ENCODE measurements at places on chromosomes 7 and 10.

GRCh38 chr10:78619115-78619851 is 449.5 kb upstream of the ZMIZ1 start:
- DNase-seq = no peak

- no peak for DNase-seq
These were observed 26.8 kb downstream of the VSIR start for GRCh38 chr10:71746344-71747037.

GRCh38 chr7:117674617-117675016 is 194.8 kb downstream of the CFTR start:
- DNase-seq = no peak

DNA sequence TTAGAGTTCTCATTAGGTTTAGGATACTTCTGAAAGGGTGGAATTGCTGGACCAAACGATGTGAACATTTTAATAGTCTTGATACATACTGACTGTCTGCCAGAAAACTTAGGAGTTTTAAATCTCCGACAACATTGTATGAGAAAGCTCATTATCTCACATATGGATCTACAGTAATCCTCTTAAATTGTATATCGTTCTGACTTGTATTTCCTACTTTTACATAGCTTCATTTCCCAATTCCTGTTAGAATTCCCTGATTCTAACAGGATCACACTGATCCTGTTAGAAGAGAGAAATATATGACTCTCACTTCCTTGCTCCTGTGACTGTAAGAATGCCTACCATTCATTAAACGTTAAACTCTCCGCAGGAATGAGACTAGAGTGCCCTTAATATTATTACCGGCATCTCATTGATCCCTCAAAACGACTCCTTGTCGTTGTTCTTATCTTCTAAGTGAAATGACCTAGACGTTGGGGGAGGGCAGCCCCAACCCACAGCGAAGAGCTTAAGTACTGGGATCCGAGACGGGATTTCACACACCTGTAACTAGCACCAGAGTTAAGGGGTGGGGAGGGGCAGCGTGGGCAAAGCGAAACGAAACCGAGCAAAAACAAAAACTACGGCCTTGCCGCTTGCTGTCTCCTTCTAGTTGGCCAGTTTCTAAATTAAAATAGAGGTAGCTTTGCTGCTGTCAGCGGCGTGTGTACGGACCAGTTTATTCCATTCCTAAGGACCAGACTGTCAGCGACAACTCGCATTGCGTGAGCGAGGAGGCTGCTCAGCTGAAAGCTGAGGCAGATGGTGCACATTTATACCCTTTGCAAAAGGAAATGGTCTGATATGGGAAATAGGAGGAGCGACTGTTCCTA is 678 bp upstream of the TMEM106B start:
- DNase-seq = no peak

DNA sequence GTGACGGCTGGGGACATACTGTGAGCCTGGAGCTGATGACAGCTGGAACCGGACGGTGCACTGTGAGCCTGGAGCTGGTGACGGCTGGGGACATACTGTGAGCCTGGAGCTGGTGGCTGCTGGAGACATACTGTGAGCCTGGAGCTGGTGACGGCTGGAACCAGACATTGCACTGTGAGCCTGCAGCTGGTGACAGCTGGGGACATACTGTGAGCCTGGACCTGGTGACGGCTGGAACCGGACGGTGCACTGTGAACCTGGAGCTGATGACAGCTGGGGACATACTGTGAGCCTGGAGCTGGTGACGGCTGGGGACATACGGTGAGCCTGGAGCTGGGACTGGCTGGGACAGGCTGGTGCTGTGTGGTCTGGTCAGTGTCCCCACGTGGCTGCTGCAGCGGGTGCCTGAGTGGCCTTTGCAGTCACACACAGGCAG is 47.9 kb downstream of the PTPRN2 start:
- no peak for DNase-seq

DNA sequence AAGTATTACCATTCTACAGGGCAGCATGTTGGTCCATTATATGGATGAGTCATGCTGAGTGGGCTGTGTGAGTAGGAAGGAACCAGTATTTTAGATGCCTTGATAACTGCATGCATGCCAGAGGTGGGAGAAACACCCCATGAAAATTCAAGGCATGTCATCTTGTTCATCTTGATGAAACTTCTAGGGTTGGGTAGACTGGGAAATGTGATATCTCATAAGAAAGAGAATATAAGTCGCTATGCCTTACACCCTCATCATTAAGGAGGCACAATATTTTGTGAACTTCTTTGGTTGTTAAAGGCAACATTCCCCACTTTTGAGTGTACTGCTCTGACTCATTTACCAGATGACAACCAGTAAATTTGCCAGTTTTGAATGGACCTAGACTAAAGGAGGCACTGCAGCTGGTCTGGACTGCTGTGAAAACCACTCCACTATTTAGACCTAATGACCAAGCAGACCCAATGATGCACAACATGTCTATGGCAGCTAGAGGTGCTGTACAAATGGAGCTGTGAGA is 48.0 kb downstream of the ZNF365 start:
- DNase-seq = no peak

GRCh38 chr10:33365871-33366411 is 31.5 kb upstream of the NRP1 start:
- no peak for DNase-seq

DNA sequence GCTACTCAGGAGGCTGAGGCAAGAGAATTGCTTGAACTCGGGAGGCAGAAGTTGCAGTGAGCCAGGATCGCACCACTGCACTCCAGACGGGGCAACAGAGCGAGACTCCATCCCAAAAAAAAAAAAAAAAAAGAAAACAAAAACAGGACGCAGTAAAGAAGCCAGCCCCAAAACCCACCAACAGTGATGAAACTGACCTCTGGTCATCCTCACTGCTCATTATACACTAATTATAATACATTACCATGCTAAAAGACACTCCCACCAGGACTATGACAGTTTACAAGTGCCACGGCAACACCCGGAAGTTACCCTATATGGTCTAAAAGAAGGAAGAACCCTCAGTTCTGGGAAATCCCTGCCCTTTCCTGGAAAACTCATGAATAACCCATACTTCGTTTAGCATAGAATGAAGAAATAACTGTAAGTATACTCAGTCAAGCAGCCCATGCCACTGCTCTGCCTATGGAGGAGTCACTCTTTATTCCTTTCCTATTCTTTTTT is 40.0 kb upstream of the EIF4H start:
- no peak for DNase-seq

DNA sequence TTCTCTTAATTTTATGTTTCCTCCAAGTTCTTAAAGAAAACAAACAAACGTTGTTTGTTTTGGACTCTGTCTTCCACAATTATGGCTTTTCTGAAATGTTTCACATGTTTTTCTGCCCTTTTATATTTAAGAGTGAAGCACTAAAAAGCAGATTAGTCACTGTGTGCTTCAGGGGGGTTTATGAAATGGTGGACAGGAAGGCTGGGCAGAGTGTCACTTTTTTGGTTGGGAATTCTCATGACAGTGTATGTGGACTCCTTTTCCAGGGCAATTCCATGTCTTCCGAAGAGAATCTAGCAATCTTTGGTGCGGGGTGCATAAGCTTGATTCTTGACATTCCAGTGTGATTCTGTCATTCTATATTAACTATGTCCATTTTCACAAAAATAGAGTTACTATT is 669.4 kb downstream of the PARD3 start:
- no peak for DNase-seq

DNA sequence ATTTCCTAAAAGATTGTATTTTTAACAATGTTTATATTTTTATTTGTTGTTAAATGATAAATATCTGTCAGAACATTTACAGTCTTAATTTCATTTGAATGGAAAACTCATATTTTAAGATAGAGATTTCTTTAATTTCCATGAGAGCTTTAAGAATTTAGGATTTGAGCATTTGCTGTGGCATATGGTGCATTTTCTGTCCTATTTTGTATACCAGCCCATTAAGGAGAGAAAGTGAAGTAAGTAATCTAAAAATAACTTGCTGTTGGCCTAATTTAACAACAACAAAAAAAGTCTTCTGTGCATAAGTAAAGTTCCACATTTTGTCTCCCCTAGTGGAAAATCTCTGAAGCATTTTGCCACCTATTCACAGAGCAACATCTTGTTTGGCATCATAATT is 190.9 kb upstream of the PPP1R3A start:
- no peak for DNase-seq

- no peak for DNase-seq
These were observed 90.3 kb downstream of the HERPUD2 start for GRCh38 chr7:35604595-35604994.

GRCh38 chr7:129502708-129503685 is 666 bp downstream of the SMKR1 start:
- peak; percentile 48 for DNase-seq

- DNase-seq = peak; percentile 43
These were observed 55.1 kb upstream of the ZPBP start for GRCh38 chr7:50147951-50148808.

- DNase-seq = no peak
These were observed 1.2 kb downstream of the GATA3 start for GRCh38 chr10:8055420-8056349.

DNA sequence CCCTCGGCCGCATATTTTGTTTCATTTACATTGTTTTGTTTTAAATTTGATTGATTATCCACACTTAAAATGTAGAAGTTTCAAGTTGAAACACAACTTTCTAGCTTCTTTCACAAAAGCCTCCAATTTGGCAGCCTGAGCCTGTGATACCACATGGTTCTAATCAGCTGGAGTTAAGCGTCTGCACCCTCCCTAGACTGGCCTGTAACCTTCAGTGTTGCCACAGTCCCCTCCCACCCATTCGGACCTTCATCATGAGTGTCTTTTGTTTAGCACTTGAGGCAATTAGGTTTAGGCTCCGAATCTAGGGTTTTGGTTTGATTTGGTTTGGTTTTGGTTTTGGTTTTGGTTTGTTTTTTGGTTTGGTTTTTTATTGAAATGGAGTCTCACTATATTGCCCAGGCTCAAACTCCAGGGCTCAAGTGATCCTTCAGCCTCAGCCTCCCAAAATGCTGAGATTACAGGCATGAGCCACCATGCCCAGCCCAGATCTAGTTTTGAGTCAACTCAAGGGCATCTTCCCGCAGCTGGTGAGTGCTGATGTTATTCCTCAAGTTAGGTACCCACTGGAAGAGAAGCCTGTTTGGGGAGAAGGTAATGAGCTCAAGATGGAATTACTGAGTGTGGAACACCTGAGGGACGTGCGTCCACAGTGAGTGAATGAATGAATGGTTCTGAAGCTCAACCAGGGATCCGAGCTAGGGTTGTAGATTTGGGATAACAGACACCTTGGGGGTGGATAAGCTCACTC is 201.4 kb downstream of the HECW1 start:
- DNase-seq = no peak

DNA sequence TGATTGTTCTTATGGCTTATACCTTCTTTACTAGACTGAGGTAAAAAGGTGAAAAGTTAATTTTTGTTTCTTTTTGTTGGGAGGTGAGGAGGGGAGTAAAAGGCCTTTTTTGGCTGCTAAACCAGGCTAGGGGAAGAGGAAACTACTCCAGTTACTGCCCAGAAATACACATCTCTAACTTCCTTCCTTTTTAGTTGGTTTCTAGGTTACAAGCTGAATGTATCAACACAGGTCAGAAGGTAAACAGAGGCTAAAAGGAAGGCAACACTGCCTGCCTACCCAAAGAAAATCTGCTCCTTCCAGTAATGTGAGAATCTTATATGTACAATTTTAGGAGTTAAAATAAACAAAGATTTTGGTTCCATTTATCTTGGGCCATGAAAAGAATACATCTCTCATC is 140.4 kb downstream of the NRBF2 start:
- no peak for DNase-seq

DNA sequence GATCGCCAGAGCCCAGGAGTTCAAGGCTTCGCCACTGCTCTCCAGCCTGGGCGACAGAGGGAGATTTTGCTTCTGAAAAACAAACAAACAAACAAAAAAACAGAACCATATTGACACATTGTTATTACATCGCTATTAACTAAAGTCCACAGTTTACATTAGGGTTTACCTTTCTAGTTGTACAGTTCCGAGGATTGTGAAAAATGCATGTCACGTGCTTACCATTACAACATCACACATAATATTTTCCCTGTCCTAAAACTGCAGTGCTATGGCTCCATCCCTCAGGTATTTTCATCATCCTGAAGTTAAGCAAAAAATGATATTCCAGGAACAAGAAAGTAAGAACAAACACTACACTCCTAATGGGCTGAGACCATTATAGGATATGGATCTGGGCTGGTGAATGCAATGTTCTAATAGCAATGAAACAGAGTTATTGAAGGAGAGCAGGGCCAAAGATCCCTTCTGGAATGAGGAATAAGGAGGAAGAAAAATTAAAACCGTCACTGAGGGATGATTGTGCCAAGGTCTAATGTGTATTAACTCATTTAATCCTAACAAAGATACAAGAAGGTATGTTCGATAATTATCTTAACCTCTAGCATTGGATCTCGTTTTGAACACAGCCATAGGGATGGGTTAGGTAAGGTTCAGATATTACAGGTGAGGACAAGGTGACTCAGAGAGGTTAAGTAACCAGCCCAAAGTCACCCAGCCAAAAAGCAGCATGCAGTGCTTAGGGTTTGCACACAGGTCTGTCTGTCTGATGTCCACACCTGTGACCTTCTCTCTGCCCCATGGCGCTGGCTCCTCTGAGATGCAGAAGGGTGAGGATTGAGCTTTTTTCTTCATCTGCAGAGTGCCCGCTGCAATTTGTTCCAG is 14.0 kb upstream of the CUX1 start:
- DNase-seq = no peak

- DNase-seq = no peak
These were observed 26.5 kb downstream of the RNF32 start for GRCh38 chr7:156667110-156667426.

DNA sequence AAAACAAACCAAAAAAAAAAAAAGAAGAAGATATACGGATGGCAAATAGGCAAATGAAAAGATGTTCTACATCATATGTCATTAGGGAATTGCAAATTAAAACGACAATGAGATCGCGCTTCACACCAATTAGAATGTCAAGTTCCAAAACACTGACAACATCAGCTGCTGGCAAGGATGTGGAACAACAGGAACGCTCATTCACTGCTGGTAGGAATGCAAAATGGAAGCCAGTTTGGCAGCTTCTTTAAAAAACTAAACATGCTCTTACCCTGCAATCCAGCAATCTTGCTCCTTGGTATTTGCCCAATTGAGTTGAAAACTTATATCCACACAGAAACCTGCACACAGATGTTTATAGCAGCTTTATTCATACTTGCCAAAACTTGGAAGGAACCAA is 34.8 kb downstream of the CALML5 start:
- DNase-seq = no peak

GRCh38 chr7:72243329-72243728 is 168.8 kb downstream of the CALN1 start:
- no peak for DNase-seq

- no peak for DNase-seq
These were observed 11.9 kb downstream of the LRRC4 start for GRCh38 chr7:128019288-128019687.

All from GM10248 (cell line).